Testis (tissue), 5 donors: ENCODE measurements at places on chromosomes 12 and 14. TPM values are rescaled to one million over a fixed set of nuclear protein-coding genes. Genes with fewer than 3 reads are reported as not detected.

DNA sequence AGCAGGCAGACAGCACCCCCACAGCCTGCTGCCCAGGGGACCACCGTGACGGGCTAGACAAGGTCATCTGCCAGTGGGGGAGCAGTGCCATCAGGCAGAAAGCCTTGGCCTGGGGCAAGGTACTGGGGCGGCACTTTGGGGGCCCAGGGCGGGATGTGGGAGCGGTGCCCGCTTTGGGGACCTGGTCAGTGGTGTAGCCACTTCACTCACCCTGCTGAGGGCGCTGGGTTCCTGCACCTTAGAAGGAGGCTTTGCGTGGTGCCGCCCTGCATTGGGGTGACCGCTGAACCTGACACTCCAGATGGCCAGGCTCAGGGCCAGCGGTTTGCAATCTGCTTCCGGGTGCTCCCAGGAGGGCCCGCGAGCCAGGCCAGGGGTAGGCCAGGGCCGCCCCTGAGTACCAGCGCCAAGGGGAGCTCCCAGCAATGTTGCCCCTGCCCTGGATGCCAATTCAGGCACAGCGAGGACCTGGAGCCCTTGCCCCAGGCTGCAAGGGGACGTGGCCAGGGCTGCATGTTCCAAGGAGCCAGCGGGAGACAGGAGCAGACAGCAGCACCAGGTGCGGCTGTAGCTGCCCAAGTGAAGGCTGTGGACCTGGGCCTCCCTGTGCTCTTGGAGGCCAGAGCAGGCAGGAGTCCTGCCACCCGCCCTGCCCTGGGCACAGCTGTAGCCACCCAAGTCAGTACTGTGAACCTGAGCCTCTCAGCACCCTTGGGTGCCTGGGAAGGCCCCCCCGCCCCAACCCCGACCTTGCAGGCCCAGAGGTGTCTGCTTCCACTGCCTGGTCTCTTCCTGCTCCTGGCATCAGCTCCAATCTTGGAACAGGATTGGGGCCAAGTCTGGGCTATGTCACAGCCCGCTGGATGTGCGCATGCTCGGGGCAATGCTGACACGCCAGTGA, 550.7 kb downstream of the SLC6A15 start:
- DNase-seq: no peak

GRCh38 chr14:102906616-102907302, 15.7 kb upstream of the AMN start:
- no peak for DNase-seq

DNA sequence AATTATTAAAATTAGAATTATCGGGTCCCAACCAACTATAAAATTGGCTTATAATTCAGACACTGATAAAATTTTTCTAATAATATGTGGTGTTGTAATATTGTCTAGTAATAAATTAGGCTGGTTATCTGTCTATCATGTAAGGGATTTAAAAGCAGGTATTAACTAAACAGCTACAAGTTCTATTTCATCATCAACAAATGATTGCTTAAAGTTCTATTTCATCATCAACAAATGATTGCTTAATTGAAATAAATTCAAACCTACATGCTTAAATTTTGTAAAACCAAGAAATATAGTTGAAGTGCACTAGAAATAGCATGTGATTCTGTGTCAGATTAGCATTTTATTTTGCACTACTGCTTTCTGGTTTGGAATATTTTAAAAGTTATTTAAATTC, 34.1 kb downstream of the SLCO1A2 start:
- no peak for DNase-seq

GRCh38 chr14:99930420-99931274, 134.6 kb upstream of the EVL start:
- no peak for DNase-seq

- peak; percentile 42 for DNase-seq
Observed at GRCh38 chr14:102485693-102486512, 23.7 kb downstream of the ANKRD9 start.

DNA sequence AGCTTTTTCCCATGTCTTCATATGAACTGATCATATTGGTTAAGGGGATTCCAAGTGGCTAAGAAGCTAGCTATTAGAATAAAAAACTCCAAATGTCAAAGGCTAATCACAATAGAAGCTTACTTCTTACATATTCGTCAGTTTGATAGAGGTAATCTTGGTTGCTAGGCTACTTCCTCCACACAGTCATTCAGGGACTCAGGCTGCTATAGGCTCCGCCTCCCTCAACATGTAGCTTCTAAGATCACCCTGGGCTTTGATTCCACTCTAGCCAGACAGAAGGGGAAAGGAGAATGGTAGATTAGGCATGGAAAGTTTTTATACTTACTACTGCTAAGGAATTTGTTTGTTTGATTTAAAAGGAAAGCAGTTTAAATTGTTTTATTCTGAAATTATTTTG, 207.9 kb downstream of the EFCAB11 start:
- DNase-seq: no peak

GRCh38 chr14:69226178-69226577, 33.8 kb upstream of the GALNT16 start:
- peak; percentile 23 for DNase-seq

DNA sequence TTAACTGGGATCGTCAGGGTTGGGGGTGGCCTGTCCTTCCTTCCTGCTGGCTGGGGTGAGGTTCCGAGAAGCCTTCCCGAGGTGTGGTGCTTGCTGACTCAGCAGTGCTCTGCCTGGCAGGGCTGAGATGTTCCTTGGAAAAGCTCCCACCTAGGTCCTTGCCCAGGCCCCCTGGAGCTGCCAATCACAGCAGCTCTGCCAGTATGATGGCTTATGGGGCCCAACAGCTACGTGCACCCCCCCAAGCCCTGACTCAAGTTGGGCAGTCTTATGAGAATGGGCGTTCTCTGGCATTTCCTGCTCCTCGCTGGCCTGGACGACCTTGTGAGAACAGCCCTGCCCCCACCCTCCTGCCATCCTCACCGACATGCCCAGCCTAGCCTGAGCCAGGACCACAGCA, 292.2 kb upstream of the CRY1 start:
- no peak for DNase-seq

GRCh38 chr14:92607702-92608429, 94.3 kb downstream of the RIN3 start:
- DNase-seq: no peak

GRCh38 chr12:111687255-111687654, 1.4 kb downstream of the ACAD10 start:
- DNase-seq: no peak

DNA sequence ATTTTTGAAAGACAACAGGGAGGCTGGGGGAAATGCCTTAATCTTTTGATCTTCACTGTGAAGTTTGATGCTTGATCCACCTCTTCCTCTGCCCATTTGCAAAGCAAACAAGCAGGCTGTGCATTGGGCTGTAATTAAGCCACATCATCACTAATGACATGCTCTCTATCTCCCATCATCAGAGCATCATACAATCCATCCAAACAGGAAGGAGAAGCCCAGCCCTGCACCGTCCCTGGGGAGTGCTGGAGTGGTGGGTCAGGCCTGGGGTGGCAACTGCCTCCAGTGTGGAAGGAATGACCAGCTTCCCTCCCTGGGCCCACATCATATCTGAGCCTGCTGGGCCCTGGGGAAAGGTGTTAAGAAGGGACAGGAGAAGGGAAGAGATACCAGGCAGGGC, 6.9 kb upstream of the KRT74 start:
- DNase-seq: no peak

- no peak for DNase-seq
Observed at GRCh38 chr14:36935976-36936678, 236.3 kb downstream of the SLC25A21 start.

DNA sequence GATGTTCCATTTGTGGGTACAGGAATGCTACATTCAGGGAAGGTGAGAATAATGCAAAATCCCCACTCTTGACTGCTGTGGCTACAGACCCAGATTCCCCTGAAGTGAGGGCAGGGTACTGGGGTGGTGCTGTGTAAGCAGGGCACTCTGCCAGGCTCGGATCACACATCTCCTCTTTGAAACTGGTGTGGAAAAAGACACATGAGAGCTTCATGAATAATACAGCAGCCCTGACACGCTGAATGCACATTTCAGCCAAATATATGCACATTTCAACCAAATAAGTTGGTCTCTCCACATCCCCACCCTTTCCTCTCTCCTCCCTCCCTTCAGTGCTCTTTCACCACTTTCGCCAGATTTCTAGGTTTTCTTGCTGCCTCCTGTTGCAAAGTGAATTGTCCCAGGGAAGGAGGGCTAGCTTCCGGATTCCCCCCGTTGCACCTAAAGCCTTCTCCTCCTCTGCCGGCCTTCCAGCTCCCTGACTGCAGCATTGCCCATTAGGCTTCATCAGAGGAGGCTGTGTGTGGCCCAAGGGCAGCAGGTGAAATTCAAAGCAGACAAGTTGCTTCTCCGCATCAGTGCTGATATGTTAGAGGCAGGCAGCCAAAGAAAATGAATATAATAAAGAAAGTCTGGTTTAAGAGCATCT, 118.2 kb upstream of the TMCC3 start:
- DNase-seq: no peak

GRCh38 chr14:77378701-77379100, 1.5 kb downstream of the SAMD15 start:
- no peak for DNase-seq

DNA sequence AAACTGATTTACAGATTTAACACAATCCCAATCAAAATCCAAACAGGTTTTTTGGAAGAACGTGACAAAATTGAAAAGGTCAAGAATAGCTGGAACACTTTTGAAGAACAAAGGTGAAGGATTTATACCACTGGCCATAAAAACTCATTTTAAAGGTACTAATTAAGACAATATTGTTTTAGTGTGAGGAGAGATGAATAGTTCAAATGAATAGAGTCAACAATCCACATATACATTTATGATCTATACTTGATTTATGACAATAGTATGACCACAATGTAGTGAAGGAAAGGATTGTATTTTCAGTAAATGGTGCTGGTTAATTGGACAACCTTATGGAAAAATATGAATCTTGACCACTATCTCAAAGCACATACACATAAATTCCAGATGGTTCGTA, 29.3 kb downstream of the CCDC175 start:
- no peak for DNase-seq

DNA sequence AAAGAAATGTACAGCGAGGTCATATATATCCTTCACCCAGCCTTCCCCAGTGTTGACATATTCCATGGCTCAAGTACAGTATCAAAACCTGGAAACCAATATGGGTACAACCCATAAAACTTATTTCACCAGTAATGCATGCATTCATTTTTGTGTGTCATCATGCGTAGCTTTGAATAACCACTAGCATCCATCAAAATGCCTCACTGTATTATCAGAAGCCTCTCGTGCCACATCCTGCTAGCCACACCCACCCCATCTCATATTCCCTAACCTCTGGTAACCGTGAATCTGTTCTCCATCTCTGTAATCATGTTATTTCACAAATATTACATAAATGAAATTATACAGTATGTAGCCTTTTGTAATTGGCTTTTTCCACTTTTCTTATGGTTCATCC, 314.3 kb downstream of the RAD51B start:
- no peak for DNase-seq

GRCh38 chr14:70114621-70115156, 74.1 kb downstream of the SLC8A3 start:
- DNase-seq: no peak

DNA sequence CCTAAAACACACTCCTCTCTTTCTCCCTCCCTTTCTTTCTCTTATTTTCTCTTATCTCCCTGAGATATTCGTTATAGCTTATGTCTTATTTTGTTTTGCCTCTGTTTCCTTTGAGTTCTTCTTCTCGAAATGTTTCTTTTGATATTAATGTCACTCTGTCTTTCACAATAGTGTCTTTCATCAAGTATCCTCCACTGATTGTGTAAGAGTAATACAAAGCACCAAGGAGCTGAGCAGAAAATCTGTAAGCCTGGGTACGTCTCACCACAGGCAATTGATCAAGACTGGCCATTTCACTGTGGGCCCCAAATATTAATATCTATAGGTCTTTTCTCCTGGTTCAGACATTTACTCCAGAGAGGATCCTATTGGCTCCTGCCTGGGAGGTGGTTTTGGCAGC, 4.8 kb upstream of the LYZ start:
- DNase-seq: no peak

CACNA2D4 gene
- 15.8 TPM for total RNA-seq

CIROP gene
- not detected for total RNA-seq

STXBP6 gene
- total RNA-seq: 4.7 TPM

SOCS4 gene
- total RNA-seq: 11.4 TPM

C1R gene
- 51.4 TPM for total RNA-seq

CCDC177 gene
- 1.9 TPM for total RNA-seq

LRRC10 gene
- total RNA-seq: not detected

TSHR gene
- total RNA-seq: not detected
